CD14-positive monocyte (primary cell): ENCODE measurements at places on chromosomes 1 and 21.

DNA sequence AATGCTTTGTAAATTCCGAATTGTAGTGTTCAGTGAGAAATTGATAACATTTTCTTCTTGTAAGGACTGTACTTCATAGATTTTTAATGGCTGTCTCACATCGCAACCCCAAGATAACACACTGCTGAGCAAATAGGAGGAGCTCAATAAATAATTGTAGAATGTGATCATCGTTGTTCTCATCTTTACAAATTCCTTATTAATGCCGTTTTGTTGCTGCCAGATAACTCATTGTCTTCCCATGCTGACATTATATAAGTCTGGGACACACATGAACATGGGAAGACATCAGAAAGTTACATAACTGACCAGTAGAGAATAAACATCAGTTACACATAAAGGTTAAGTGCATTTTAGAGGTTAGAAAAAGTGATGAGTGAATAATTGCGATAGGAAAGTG, 46.4 kb upstream of the TSPAN2 start:
- DNase-seq, result no peak

DNA sequence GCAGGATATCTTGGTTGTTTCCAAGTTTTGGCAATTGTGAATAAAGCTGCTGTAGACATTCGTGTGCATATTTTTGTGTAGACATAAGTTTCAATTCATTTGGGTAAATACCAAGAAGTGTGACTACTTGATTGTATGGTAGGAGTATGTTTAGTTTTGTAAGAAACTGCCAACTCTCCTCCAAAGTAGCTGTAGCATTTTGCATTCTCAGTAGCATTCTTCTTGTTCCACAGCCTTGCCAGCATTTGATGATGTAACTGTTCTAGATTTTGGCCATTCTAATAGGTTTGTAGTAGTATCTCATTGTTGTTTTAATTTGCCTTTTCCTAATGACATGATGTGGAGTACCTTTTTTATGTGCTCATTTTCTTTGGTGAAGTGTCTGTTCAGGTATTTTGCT, 38.6 kb upstream of the PLA2G4A start:
- no peak for DNase-seq

- DNase-seq, result no peak
These were observed 28.1 kb downstream of the SPSB1 start for GRCh38 chr1:9320520-9321479.

GRCh38 chr1:223531742-223532341, 133.7 kb downstream of the CAPN8 start:
- DNase-seq, result peak; percentile 9

GRCh38 chr1:4690951-4691675, 36.7 kb downstream of the AJAP1 start:
- DNase-seq, result no peak
